PC-3 (cell line): ENCODE measurements at places on chromosomes 2 and 18. TPM values are rescaled to one million over a fixed set of nuclear protein-coding genes. Genes with fewer than 3 reads are reported as not detected.

Gene OBSL1
- total RNA-seq: 122 and 148 TPM in 2 replicates

DNA sequence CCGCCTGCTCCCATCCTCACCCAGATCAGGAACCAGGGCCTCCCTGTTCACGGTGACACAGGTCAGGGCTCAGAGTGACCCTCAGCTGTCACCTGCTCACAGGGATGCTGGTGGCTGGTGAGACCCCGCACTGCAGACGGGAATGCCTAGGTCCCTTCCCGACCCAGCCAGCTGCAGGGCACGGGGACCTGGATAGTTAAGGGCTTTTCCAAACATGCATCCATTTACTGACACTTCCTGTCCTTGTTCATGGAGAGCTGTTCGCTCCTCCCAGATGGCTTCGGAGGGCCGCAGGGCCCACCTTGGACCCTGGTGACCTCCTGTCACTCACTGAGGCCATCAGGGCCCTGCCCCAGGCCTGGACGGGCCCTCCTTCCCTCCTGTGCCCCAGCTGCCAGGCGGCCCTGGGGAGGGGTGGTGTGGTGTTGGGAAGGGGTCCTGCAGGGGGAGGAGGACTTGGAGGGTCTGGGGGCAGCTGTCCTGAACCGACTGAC is 31.7 kb downstream of the GPC1 start:
- no peak for DNase-seq
- H3K36me3 ChIP-seq: peaks cover 6% of the 10 kb centered on the region
- no peak overlapping the region for H3K4me3 ChIP-seq
- no peak overlapping the region for H3K27ac ChIP-seq

DNA sequence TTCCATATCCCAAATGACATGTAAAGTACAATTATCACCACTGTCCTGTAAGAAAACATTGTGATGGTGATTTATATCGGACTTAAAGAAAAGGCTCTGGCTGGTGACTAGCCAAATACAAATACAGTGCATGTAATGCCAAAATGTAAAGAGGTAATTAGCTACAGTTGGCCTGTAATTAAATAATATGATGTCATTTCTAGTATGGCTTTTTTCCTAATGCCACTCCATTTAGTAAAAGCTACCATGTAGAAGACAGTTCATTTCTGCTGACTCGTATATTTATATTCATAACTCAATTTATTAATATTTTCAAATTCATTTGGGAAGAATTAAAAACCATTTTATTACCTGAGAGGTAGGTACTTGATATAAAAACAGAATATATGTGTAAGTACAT is 815.7 kb downstream of the ERBB4 start:
- no peak overlapping the region for H3K4me3 ChIP-seq
- no peaks in the 10 kb centered on the region for H3K36me3 ChIP-seq
- DNase-seq: no peak
- no peaks in the 10 kb centered on the region for H3K27me3 ChIP-seq

DNA sequence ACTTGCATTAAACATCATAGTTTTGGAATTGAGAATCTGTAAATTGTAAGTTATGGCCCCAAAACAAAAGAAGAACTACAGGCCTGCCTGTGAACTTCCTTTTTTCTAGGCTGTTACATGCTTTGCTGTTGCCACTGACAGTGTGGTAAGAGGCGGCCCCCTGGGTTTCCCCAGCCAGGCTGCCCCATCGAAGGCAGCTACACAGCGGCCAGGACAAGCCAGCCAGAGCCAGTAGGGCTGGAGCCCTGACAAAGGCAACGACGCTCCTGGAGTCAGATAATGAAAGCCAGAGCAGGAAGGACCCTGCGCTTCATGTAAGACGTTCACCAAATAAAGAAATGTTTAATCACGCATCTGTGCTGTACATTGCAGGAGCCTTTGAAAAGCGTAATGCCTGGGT is 55.0 kb downstream of the ANKRD44 start:
- no peaks in the 10 kb centered on the region for H3K36me3 ChIP-seq
- DNase-seq: no peak
- H3K27ac ChIP-seq: no peak overlapping the region
- H3K4me1 ChIP-seq: no peaks in the 10 kb centered on the region
- no peaks in the 10 kb centered on the region for H3K27me3 ChIP-seq
- no peak overlapping the region for H3K4me3 ChIP-seq

- no peaks in the 10 kb centered on the region for H3K27me3 ChIP-seq
- H3K4me1 ChIP-seq: no peaks in the 10 kb centered on the region
- peak; percentile 64 for DNase-seq
- H3K27ac ChIP-seq: no peak overlapping the region
- no peaks in the 10 kb centered on the region for H3K36me3 ChIP-seq
Observed at GRCh38 chr2:188725746-188726360, 248.3 kb upstream of the COL3A1 start.

Gene PRKRA
- total RNA-seq: 78.2 and 87.6 TPM in 2 replicates

Gene CD207
- total RNA-seq: not detected in 2 replicates

Gene SLC1A4
- total RNA-seq: 8.2 and 9.1 TPM in 2 replicates

Gene LRRTM4
- total RNA-seq: not detected in 2 replicates

GRCh38 chr2:55150834-55151233 is 81.3 kb downstream of the CLHC1 start:
- no peak overlapping the region for H3K4me3 ChIP-seq
- DNase-seq: no peak
- peaks cover 42% of the 10 kb centered on the region for H3K4me1 ChIP-seq

- H3K36me3 ChIP-seq: no peaks in the 10 kb centered on the region
- H3K27me3 ChIP-seq: no peaks in the 10 kb centered on the region
- DNase-seq: peak; percentile 90
- no peak overlapping the region for H3K4me3 ChIP-seq
- H3K4me1 ChIP-seq: peaks cover 16% of the 10 kb centered on the region
- H3K27ac ChIP-seq: peak overlapping the region; percentile 25; the same call in 1 of the 2 replicates
Observed at GRCh38 chr2:64675860-64676259, 22.1 kb upstream of the SERTAD2 start.

DNA sequence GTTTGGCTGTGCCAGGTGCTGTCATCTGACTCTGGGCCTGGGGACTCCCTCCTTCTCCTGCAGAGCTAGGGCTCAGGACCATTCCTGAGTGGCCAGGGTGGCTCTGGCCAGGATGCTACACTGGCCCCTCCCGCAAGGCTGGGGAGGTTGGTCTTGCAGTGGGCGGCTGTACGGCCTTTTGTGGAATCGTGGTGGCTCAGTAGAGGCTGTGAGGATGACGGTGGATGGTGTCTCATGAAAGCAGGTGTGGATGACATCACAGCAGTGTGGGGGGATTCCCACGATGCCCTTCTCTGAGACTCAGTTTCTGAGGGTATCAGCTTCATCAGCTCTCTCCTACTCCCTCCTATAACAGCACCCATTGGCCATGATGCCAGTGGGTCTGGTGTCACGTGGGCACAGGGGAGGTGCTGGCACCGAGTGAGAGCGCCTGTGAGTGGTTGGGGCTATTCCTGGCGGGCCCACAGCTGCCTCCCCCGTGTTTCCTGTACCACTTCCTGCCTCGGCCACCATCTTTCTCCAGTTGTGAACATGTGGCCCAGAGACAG is 144.2 kb upstream of the HDAC4 start:
- H3K27ac ChIP-seq: no peak overlapping the region
- no peak overlapping the region for H3K4me3 ChIP-seq
- peaks cover 4% of the 10 kb centered on the region; the same call in 1 of the 2 replicates for H3K4me1 ChIP-seq
- no peak for DNase-seq
- H3K27me3 ChIP-seq: peaks cover 70% of the 10 kb centered on the region
- no peaks in the 10 kb centered on the region for H3K36me3 ChIP-seq

DNA sequence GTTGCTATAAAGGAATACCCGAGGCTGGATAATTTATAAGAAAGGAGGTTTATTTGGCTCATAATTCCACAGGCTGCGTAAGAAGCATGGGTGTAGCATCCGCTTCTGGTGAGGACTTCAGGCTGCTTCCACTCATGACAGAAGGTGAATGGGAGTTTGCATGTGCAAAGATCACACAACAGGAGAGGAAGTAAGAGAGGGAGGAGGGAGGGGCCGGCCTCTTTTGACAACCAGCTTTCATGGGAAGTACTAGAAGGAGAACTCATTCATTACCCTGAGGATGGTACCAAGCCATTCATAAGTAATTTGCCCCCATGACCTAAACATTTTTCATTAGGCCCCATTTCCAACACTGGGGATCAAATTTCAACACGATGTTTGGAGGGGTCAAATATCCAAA is 386.8 kb upstream of the NETO1 start:
- DNase-seq: no peak
- no peaks in the 10 kb centered on the region for H3K4me1 ChIP-seq
- H3K27me3 ChIP-seq: no peaks in the 10 kb centered on the region
- H3K27ac ChIP-seq: no peak overlapping the region
- H3K4me3 ChIP-seq: no peak overlapping the region
- no peaks in the 10 kb centered on the region for H3K36me3 ChIP-seq

GRCh38 chr2:149468636-149469035 is 118.9 kb downstream of the MMADHC start:
- no peak for DNase-seq
- H3K4me1 ChIP-seq: no peaks in the 10 kb centered on the region
- no peak overlapping the region for H3K4me3 ChIP-seq
- H3K36me3 ChIP-seq: no peaks in the 10 kb centered on the region

GRCh38 chr18:12306752-12307700 is 1.0 kb upstream of the TUBB6 start:
- H3K36me3 ChIP-seq: peaks cover 7% of the 10 kb centered on the region
- no peak for DNase-seq
- H3K4me3 ChIP-seq: no peak overlapping the region

DNA sequence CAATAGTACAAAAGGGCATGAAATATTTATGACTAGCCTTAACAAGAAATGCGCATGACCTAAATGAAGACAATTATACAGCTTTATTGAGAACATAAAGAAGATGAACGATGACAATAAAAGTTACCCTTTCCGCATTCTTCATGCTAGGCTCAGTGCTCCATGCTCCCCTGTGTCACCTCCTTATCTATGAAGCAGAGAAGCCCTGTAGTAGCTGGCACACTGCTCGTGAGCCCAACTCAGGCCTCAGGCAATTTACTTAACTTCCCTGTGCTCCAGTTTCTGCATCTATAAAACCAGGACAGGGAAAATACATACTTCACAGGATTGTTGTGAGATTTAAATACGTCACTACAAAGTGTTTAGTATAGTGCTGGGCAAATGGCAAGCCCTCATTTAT is 34.5 kb upstream of the NABP1 start:
- H3K27me3 ChIP-seq: no peaks in the 10 kb centered on the region
- DNase-seq: no peak
- H3K36me3 ChIP-seq: no peaks in the 10 kb centered on the region
- H3K27ac ChIP-seq: no peak overlapping the region
- H3K4me3 ChIP-seq: no peak overlapping the region
- peaks cover 49% of the 10 kb centered on the region for H3K4me1 ChIP-seq

DNA sequence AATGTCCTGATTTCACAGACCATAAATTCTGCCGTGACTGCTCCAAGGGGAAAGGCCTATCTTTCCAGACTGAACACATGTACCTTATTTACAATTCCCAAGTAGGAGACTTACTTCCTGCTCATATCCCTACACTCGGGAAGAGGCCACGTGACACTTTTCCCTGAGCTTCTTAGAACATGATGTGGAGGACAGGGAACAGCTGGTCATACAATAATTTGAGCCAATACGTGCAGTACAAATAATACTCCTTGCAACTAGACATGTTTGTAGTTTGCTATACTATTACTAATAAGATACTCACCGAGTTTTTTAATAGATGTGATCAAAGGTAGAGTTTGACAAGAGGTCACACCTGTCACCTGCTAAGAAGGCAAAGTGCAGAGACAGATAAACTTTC is 256.4 kb downstream of the SP3 start:
- no peak overlapping the region for H3K4me3 ChIP-seq
- no peak for DNase-seq
- H3K36me3 ChIP-seq: no peaks in the 10 kb centered on the region
- H3K27me3 ChIP-seq: no peaks in the 10 kb centered on the region

Gene MGAT4A
- 1.7 and 6.1 TPM in 2 replicates for total RNA-seq

- DNase-seq: no peak
- H3K27ac ChIP-seq: no peak overlapping the region
- no peaks in the 10 kb centered on the region for H3K27me3 ChIP-seq
- no peaks in the 10 kb centered on the region for H3K36me3 ChIP-seq
- H3K4me1 ChIP-seq: no peaks in the 10 kb centered on the region; the same call in none of the 2 replicates
Observed at GRCh38 chr2:73893764-73894474, 1.1 kb downstream of the ACTG2 start.

DNA sequence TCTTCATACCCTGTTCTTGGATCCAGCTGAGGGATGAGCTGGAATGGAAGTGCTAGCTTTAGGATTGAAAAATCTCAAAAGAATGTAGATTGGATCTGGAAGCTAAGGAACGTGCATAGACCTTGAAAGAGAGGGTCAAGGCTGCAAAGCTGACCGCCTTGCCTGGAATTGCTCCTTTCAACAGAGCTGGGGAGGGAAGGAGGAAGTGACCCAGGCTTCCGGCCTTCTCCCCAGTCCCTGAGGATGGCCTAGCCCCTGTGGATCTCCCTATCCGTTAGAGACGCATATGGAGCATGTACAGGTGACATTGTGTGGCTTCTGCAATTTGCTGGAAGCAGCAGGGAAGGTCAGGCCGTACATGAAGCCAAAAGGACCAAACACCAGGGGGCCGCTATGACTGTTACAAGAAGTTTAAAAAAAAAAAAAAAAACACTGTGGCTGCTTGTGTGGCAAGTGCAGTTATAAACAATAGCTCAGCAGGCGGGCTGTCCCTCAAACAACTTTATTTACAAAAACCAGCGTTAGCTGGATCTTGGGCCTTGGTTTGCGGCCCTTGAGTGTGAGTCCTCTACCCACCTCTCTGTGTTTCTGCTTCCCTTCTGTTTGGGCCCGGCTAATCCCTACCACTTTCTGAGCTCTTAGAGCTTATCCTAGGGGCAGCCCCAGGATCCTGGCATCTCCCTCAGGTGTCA is 227.6 kb downstream of the SEPTIN10 start:
- no peaks in the 10 kb centered on the region for H3K36me3 ChIP-seq
- no peak overlapping the region for H3K27ac ChIP-seq
- H3K27me3 ChIP-seq: no peaks in the 10 kb centered on the region
- peaks cover 8% of the 10 kb centered on the region; the same call in 1 of the 2 replicates for H3K4me1 ChIP-seq
- no peak for DNase-seq
- H3K4me3 ChIP-seq: no peak overlapping the region

GRCh38 chr2:68889500-68889899 is 18.3 kb upstream of the BMP10 start:
- H3K27me3 ChIP-seq: peaks cover 19% of the 10 kb centered on the region
- no peaks in the 10 kb centered on the region for H3K36me3 ChIP-seq
- no peak overlapping the region for H3K27ac ChIP-seq
- H3K4me3 ChIP-seq: no peak overlapping the region
- no peak for DNase-seq

GRCh38 chr2:207148020-207148419 is 17.7 kb downstream of the KLF7 start:
- H3K27ac ChIP-seq: no peak overlapping the region
- H3K27me3 ChIP-seq: no peaks in the 10 kb centered on the region
- DNase-seq: peak; percentile 54
- H3K4me1 ChIP-seq: peaks cover 13% of the 10 kb centered on the region

GRCh38 chr2:171238946-171239345 is 78.3 kb upstream of the TLK1 start:
- no peak overlapping the region for H3K4me3 ChIP-seq
- DNase-seq: no peak
- no peaks in the 10 kb centered on the region for H3K36me3 ChIP-seq
- H3K27me3 ChIP-seq: no peaks in the 10 kb centered on the region
- H3K27ac ChIP-seq: no peak overlapping the region
- H3K4me1 ChIP-seq: no peaks in the 10 kb centered on the region

Gene TMEM198
- 1.1 and 5.2 TPM in 2 replicates for total RNA-seq
